Ovary (tissue), 10 donors: ENCODE measurements at places on chromosomes 3 and 15. TPM values are rescaled to one million over a fixed set of nuclear protein-coding genes. Genes with fewer than 3 reads are reported as not detected.

GRCh38 chr3:127999509-128000106 is 52.6 kb upstream of the SEC61A1 start:
- H3K4me3 ChIP-seq, result no peak overlapping the region
- no peak overlapping the region for H3K27ac ChIP-seq
- H3K27me3 ChIP-seq, result no peaks in the 10 kb centered on the region
- no peaks in the 10 kb centered on the region for H3K36me3 ChIP-seq

GRCh38 chr15:31340047-31340446 is 13.4 kb downstream of the KLF13 start:
- no peak overlapping the region for H3K4me3 ChIP-seq
- DNase-seq, result no peak
- H3K27me3 ChIP-seq, result no peaks in the 10 kb centered on the region

DNA sequence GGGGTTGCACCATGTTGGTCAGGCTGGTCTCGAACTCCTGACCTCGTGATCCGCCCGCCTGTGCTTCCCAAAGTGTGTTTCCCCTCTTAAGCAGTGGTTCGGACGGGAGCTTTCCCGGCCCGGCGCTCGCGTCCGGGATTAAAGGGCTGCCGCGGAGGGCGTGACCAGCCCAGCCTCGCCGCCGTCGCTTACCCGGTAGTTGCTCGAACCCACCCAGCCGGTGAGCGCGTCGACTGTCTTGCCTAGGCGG is 513 bp downstream of the CLASP2 start:
- no peaks in the 10 kb centered on the region for H3K4me1 ChIP-seq
- H3K4me3 ChIP-seq, result peak overlapping the region; percentile 98

GRCh38 chr15:79307251-79307650 is 3.7 kb upstream of the TMED3 start:
- DNase-seq, result no peak
- H3K36me3 ChIP-seq, result no peaks in the 10 kb centered on the region
- H3K27ac ChIP-seq, result no peak overlapping the region
- H3K4me3 ChIP-seq, result no peak overlapping the region
- peaks cover 9% of the 10 kb centered on the region for H3K4me1 ChIP-seq

DNA sequence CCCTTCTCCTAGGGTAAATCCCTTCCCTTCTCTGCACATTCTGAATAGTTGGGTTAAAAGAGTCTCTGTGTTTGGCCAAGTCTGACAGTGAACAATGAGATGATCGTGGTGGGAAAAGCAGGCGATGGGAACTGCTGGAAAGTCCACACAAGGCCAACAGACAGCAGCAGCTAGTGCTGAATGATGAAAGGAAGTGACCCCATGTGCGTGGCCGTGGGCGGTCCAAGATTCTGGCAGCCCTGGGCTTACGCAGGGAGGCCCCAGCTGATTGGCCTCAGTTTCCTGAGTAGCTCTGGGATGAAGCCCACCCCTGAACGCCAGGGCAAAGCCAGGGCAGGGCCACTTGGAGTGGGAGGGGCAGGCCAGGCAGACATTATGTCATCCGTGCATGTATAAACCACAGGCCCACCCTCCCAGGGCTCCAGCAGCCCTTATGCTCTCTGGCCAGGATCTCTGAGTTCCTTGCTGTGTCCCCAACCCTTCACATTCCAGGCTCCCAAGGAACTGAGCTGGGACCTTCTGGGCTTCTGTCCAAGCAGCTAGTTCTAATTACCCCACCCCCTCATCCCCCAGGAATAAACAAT is 57.8 kb downstream of the CDC25A start:
- DNase-seq, result peak; percentile 79
- H3K27ac ChIP-seq, result no peak overlapping the region
- no peak overlapping the region for H3K4me3 ChIP-seq
- no peaks in the 10 kb centered on the region for H3K27me3 ChIP-seq
- peaks cover 9% of the 10 kb centered on the region for H3K4me1 ChIP-seq

GRCh38 chr15:63484433-63485186 is 19.8 kb upstream of the USP3 start:
- no peak overlapping the region for H3K27ac ChIP-seq
- peaks cover 2% of the 10 kb centered on the region for H3K4me1 ChIP-seq
- DNase-seq, result no peak
- H3K27me3 ChIP-seq, result no peaks in the 10 kb centered on the region
- no peaks in the 10 kb centered on the region for H3K36me3 ChIP-seq

DNA sequence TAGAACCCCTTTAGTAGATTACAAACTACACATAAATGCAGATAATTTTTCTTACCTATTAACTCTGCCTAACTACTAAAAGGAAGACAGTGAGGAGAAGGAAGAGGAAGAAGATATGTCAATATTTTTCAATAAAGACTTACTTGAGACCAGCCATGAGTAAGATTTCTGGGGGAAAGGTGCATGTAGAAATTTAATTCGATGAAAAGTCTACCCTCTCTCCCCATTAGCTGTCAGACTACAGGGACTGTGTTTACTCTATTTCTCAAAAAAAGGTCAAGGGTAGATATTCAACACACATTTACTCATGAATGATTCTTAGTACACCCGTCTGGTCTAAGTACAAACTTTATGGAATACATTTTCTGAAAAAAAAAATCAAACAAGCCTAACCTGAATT is 6.8 kb downstream of the TSPAN3 start:
- H3K36me3 ChIP-seq, result no peaks in the 10 kb centered on the region
- no peak for DNase-seq
- H3K27me3 ChIP-seq, result no peaks in the 10 kb centered on the region
- no peak overlapping the region for H3K4me3 ChIP-seq
- peaks cover 10% of the 10 kb centered on the region for H3K4me1 ChIP-seq
- no peak overlapping the region for H3K27ac ChIP-seq

DNA sequence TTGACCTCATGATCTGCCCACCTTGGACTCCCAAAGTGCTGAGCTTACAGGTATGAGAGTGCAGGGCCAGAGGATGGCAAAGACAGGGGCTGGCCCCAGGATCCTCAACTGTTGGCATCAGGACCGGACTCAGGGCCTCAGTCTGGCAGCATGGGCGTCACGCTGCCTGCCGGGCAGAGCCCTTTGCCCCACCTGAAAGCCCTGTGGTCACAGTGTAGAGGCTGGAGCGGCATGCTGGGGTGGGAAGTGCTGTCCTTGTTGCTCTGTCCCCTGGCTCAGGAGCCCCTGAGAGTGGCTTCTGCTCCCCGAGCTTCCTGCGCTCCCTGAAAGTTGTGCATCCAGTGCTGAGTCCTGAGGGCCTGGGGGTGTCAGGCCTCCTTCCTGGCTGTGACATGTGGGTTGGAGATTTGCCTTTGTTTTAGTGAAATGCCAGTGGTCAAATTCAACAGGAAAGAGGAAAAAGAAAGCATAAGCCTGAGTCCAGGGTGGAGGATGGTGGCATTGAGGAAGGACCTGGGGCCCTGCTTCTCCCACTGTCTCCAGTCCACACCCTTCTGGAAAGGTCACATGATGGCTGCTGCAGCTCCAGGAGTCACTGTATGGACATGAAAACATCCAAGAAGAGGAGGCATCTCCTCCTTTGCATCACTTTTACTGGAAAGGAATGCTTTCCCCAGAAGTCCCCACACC is 147.2 kb downstream of the OR4M2 start:
- H3K36me3 ChIP-seq, result no peaks in the 10 kb centered on the region
- no peaks in the 10 kb centered on the region for H3K27me3 ChIP-seq
- H3K27ac ChIP-seq, result no peak overlapping the region
- H3K4me3 ChIP-seq, result no peak overlapping the region

GRCh38 chr3:50166620-50167019 is 11.5 kb downstream of the SEMA3F start:
- no peak overlapping the region for H3K4me3 ChIP-seq
- H3K4me1 ChIP-seq, result peaks cover 24% of the 10 kb centered on the region
- H3K36me3 ChIP-seq, result no peaks in the 10 kb centered on the region
- peak overlapping the region; percentile 5 for H3K27ac ChIP-seq
- no peak for DNase-seq

DNA sequence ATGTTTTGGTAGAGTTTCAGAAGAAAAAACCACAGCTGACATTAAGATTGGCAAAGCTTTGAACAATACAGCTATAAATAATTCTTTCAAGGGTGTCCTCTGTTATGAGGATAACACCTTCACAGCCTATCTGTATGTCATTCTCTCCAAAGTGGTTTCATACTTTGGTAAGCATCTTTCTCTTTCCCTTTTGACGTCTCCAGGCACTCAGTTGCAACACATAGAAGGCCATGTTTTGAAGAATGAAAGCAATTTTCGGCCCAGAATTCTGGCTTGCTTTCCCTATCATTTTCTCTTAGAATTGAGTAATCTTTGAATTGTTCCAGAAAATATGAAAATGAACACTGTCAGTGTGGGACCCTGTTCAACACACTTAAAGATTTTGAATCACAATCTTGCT is 200.0 kb upstream of the CBLB start:
- H3K27ac ChIP-seq, result peak overlapping the region; percentile 75
- no peak for DNase-seq
- no peaks in the 10 kb centered on the region for H3K27me3 ChIP-seq
- no peak overlapping the region for H3K4me3 ChIP-seq
- H3K4me1 ChIP-seq, result peaks cover 4% of the 10 kb centered on the region

The TUSC2 gene
- total RNA-seq, result 19.4 TPM

The IL17RB gene
- 0.99 TPM for total RNA-seq

The SLC28A2 gene
- total RNA-seq, result 0.17 TPM

The TUSC7 gene
- total RNA-seq, result not detected

The C3orf70 gene
- total RNA-seq, result 4.3 TPM

The CYP1A2 gene
- not detected for total RNA-seq

The LYZL4 gene
- not detected for total RNA-seq

The BCL2A1 gene
- total RNA-seq, result 1.0 TPM

The ZNF619 gene
- total RNA-seq, result 4.5 TPM

The PLAAT1 gene
- not detected for total RNA-seq

The BNIP2 gene
- 70.5 TPM for total RNA-seq
